Activated CD8-positive, alpha-beta T cell treated with anti-CD3 and anti-CD28 coated beads, Interleukin-2, amount 10 ng/mL, durations not matched to agents 7 days and 5 days (primary cell): ENCODE measurements at places on chromosomes 13 and 19. TPM values are rescaled to one million over a fixed set of nuclear protein-coding genes. Genes with fewer than 3 reads are reported as not detected.

EPSTI1 gene
- total RNA-seq: 68.1 TPM

DNA sequence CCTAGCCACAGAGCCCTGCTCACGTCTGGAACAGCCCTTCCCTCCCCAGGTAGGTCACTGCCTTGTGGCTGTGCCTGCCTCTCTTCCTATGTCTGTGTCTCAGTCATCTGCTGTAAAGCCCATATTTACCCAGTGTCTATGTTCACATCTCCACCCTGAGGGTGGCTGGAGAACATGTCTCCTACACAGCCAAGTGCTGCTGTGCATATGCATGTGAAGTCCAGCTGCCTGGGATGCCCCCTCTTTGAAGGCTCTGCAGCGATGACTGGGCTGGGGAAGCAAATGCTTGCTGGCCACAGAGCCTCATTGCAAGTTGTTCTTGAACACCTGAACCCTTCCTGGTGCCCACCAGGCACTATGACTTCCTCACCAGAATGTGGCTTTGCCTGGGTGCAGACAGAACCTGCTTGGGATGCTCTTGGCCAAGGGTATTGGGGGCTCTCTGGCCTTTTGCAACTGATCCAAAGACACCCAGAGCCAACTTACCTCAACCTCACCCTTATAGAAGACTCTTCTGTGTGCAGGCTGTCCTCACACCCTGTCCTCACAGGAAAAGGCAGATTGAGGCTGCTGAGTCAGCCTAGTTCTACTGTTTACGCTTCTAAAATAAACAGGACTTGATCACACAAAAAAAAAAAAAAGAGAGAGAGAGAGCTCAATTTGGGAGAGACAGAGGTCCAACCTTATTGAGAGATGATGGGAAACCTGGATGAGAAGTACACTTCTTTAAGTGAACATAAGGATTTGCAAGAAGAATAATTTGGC, 26.5 kb downstream of the MRPL57 start:
- H3K36me3 ChIP-seq: no peaks in the 10 kb centered on the region
- H3K27ac ChIP-seq: no peak overlapping the region
- H3K4me3 ChIP-seq: no peak overlapping the region
- peaks cover 6% of the 10 kb centered on the region for H3K27me3 ChIP-seq
- H3K4me1 ChIP-seq: no peaks in the 10 kb centered on the region

DNA sequence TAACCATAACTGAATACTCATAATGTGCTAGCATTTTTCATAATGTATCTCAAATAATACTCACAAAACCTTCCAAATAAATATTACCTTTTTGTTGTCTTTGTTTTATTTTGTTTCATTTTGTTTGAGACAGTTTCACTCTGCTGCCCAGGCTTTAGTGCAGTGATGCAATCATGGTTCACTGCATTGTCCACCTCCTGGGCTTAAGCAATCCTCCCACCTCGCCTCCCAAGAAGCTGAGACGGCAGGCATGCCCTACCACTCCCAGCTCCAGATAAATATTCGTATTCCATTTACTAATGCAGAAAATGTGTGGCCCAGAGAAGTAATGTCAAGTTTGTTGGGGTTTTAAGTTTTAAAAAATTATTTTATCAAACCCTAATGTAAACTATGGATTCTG, 739.1 kb downstream of the GPC5 start:
- no peak overlapping the region for H3K4me3 ChIP-seq
- no peaks in the 10 kb centered on the region for H3K27me3 ChIP-seq
- H3K27ac ChIP-seq: no peak overlapping the region
- H3K36me3 ChIP-seq: no peaks in the 10 kb centered on the region

DNA sequence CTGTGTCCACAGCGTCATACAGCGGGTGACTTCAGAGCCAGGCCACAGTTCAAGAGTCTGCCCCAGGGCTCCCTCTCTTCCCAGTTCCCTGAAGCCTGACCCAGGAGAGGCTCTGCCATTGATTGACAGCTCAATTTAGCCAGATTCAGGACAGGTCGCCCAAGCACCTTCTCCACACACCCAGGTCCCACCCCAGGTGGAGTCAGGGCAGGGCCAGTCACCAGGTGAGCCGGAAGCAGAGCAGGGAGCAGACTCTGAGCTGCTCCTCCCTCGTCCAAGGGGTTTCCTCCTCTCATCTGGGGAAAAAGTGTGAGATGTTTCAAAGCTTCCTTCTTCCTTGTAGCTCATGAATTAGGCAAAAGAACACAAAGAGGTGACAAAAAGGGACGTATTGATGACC, 5.6 kb downstream of the CEACAM7 start:
- H3K27me3 ChIP-seq: peaks cover 20% of the 10 kb centered on the region
- no peak for DNase-seq
- H3K36me3 ChIP-seq: no peaks in the 10 kb centered on the region
- no peaks in the 10 kb centered on the region for H3K4me1 ChIP-seq

DNA sequence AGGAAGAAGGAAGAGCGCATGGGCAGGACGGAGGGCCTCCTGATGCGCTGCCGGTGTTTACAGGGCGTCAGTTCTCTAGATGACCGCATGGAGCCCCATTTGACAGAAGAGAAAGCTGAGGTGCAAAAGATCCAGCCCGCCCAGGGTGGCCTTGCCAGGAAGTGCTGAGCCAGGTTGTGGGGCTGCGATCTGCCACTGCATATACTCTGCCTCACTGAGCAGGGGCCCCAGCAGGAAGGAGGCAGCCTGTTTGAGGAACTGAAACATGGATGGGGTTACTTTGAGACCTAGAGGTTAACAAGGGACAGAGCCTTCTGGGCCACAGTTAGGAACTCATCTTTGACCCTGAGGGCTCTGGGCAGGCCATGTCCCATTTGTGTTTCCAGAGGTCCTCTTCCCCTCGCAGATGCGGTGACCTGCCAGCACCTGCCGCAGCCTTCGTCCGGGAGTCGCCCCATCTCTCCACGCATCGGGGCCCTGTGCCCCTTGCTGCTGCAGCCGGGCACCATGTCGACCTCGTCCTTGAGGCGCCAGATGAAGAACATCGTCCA, 3.2 kb downstream of the EPN1 start:
- H3K4me1 ChIP-seq: peaks cover 51% of the 10 kb centered on the region
- no peak overlapping the region for H3K4me3 ChIP-seq
- no peak overlapping the region for H3K27ac ChIP-seq
- DNase-seq: no peak
